Activated naive CD4-positive, alpha-beta T cell (primary cell): ENCODE measurements at places on chromosomes 1 and 21.

GRCh38 chr1:33517596-33518250, 45.3 kb downstream of the ZSCAN20 start:
- no peak for DNase-seq

DNA sequence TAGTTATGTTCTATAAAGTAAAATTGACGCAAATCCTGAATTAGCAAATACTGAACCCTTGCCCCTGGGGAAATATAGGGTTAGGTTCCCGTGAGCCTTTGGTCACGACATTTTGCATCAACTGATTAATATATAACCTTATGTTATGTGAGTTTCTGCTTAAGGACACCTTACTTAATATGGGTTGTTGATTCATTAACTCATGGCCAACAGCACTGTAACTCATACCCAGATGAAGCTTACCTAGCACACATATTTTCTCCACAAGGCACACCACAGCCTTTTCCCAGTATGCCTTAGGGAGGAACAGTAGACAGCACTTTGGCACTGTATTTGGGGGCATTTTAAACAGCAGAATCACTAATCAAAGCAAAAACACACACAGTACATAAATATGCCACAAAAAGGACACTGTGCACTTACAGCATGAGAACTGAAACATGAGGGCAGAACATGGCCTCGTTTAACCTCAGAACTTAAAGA, 15.1 kb downstream of the INAVA start:
- no peak for DNase-seq

- peak; percentile 81 for DNase-seq
Measured at GRCh38 chr1:160830321-160831153, 32.1 kb downstream of the CD244 start.

- no peak for DNase-seq
Measured at GRCh38 chr1:117136749-117137148, 15.2 kb upstream of the TRIM45 start.

DNA sequence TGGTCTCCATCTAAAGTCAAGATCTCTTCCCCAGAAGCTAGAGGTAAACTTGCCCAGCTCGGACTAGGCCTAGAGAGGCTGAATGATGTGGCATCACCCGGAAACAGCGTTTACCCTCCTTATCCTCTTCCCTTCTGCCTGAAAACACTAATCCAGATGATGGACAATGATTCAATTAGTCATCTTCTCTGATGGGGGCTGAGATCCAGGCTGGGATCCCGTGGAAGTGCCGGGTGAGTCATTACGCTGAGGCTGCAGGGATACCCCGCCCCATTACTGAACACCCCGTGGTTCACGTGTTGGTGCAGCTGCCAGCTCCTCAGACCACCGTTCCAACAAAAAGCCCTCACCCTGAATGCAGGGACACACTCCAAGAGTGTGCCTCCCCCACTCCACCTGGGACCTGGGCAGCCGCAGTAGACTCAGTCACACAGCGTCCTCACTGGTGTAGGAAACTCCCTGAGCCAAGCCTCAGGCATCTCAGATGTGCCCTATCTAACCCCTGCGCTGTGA, 2.0 kb downstream of the S100A6 start:
- DNase-seq = no peak

DNA sequence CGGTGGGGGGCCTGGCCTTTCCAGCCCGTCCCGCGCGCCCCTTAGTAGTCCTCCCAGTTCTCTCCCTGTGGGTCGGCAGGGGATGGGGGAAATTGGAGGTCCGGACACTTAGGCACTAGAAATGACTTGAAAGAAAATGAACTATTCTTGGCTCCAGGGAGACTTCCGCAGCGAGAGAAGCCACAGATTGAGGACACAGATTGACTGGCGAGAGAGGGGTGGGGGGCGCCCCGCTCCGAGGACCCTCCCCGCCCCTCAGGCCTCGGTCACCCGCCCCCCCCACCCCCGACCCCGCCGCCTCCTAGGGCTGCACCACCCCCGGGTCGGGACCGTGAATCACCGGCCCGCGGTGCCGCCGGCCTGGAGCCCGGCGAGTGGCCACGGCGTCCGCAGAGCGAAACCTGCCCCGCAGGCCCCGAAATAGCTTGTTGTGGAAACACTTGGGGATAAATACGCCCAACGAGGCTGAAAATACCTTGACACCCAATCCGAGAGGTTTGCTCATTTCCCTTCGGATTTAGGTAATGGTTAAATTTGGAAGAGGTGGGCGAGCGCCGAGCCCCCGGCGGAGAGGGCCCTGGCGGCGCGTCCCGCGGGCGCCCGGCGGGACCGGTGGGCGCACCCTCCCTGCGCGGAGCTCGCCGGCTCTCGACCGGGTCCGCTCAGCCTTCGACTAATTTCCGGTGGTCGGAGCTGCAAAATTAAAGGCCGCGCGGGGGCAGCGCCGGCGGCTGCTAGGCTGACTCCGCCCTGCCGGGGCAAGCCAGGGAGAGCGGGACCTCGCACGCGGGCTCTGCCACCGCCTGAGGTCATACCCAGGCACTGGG, at the start of gene GFI1:
TSS of gene GFI1 (minus strand) at position 675 of the 827 bp plus-strand sequence. CDS start 3,438 bp downstream, outside the sequence.
- DNase-seq = peak; percentile 23

DNA sequence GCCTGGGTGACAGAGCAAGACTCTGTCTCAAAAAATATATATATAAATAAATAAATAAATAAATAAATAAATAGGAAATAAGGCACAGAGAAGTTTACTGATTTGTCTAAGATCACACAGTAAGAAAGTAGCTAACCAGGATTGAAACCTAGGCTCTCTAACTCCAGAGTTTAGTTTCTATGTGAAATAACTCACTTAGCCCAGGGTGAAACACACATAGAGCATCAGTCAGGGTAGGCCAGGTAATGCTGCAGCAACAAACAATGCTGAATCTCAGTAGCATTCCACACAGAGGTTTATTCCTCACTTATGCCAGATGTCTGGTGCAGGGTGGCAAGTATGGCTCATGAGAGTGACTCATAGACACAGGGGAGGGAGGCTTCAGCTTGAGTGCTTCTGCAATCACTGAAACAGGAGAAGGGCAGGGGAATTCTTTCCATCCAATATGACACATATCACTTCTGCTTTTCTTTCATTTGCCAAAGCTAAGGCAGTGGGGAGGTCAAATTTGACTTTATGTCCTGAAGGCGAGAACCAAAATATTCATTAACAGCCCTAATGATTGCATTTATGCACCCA, 37.1 kb upstream of the KANK4 start:
- DNase-seq = no peak

GRCh38 chr1:27284425-27285273, 37.3 kb upstream of the TMEM222 start:
- peak; percentile 70 for DNase-seq

GRCh38 chr1:234527346-234527745, 48.4 kb upstream of the TARBP1 start:
- DNase-seq = no peak

DNA sequence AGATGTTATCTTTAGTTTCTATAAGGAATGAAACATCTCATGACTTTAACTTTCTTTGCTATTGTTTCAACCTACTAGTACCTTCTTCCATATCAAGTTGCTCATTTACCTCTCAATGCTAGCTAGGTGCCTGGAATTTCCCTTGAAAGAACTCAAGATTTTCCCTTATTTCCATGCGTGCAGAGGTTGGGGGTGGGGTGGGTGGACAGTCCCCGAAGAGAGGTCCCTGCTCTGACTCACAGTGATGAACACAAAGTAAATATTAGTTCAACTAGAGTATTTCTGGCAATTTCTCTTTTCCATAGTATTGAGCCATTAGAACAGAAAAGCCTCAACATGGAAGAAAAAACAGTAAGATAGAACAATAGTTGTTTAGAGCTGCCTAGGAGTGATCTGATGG, 239.0 kb upstream of the ZP4 start:
- no peak for DNase-seq

DNA sequence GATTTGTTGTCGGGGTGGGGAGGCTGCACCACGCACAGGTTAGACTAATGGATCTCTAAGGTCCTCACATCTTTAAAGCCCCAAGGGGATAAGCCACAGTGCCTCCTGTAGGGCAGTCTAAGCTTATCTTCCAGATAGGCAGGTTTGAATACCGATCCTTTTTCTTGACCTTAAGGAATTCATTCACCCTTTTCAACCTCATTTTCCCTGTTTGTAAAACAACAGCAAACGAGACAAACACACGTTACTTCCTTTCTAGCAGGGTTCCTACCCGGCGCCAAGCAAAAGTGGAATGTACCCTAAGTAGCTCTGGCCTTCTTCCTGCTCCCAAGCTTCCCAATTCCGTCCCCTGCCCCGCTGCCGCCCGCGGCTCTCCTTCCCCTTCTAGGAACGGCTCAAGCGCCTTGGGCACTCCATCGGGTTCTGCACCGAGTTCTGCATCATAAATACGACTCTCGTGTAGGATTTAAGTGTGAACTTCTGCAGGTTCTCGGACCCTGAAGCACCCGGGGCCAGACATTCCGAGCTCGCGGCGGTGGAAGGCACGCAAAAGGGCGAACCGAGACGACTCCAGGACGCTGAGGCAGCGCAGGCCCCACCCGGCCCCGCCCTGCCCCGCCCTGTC, 548 bp upstream of the CDC20 start:
- DNase-seq = no peak

DNA sequence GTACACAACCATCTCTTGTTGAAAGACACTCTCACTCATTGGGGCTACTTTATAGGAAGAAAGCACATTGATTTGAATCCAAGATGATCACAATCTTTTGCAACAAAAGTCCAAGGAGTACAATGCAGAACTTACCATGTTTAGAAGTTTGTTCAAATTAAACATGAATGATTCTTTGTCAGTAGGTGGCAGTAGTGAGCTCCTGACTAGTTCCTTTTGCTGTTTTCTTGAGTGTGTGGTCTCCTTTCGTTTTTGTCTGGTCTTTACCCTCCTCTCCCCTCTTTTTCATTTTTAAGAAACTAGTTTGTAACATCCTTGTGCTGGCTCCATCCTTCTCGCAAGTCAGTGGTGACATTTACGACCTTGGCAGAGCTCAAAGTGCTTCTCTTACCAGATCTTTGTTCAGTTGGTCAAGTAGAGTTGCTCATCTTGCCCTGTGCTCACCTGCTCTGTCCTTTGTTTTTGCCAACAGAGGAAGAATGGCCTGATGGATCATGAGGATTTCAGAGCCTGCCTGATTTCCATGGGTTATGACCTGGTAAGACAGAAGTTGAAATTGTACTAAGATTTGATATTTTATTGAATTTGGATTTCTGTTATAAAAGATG, 35.7 kb upstream of the MTR start:
- DNase-seq = no peak

DNA sequence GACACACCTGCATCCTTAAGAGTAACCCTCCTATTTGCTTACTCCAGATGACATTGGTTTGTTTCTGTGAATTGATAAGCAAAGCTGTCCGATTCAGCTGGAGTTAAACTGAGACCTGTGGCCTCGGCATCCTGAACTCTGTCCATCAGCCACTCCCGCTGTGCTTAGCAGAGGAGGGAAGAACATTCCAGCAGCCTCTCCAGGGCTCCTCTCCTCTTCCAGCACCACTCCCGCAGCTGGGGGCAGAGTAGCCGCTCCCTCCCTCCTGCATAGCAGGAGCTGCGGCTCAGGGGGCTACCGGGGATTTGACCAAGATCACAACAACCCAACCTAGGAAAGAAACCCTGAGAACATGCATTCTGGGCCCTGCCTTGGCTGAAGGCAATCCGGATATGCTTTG, 8.8 kb downstream of the LRRC38 start:
- DNase-seq = no peak

GRCh38 chr1:89809556-89809955, 11.3 kb upstream of the LRRC8D start:
- no peak for DNase-seq

DNA sequence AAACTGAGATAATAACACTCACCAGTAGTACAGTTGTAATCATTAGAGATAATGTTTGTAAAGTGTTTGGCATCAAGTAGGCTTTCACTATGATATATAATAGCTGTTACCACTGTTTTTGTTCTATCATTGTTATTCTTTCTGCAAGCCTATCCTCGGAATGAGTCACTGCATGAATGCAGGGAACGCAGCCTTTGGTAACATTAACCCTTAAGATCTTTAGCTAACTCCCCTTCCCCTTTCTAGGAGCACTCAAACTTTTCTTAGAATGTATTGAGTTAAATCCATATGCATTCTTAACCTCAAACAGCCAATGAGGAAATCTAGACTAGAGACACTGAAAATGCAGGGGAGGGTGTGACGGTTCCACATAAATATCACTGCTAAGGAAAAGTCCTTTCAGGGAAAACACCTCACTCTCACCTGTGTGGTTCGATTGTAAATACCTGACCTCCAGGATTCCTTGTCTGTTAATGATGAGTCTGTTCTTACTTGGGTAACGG, 467.3 kb downstream of the SETD4 start:
- DNase-seq = no peak

GRCh38 chr1:196063952-196064351, 544.3 kb downstream of the KCNT2 start:
- DNase-seq = no peak

DNA sequence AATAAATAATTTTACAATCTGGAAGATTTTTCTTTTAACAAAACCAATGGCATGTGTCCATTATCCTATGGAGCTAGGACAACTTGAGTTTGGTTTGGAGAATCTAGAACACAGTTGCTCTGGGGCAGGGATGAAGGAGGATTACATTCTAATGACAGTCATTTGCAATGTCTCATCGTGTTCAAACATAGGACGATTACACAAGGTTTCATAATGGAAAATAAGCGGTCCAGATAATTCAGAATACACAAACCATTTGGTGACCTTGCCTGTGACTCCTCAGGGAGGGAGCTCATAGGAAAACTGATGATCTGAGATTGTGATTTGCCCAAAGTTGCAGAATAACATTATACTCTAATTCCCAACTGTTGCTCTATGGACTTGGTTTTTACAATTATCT, 27.6 kb upstream of the RGL1 start:
- DNase-seq = no peak

DNA sequence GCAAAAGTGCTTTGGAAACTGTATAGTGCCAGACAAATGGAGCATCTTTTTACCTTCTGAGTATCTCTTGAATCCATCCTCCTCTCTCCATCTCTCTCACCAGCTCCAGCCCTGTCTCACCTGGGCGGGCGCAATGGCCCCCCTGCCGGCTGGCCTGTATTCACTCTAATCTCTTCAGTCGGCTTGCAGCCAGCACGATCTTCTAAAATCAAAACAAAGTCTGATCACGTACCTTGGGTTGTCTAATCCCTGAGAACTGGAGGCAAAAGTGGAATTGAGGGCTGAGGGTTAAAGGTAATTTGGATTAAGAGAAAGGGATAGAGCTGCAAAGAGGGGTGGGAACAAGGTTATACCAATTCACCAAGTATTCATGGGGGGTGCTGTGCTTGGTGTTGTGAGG, 46.0 kb upstream of the LRRN2 start:
- no peak for DNase-seq

- no peak for DNase-seq
Measured at GRCh38 chr1:45848097-45848496, 44.7 kb downstream of the MAST2 start.

GRCh38 chr1:23354245-23354644, 10.2 kb upstream of the HNRNPR start:
- DNase-seq = no peak

DNA sequence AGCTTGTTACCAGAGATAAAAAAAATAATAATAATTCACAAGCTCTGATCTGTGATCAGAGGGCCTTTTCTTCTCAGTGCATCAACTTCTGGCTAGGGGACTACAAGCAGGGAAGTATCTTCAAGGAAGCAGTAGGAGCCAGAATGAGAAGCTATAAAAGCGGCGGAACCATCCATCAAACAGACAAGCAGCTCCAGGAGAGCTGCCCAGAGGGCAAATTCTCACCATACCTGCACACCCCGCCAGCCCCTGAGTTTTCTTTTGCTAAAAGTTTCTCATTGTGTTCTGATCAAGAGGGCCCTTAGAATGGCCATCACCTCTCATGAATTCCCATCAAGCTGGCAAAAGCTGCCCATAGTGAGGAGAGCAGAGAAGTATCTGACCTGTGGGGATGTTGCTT, 99.4 kb downstream of the SMYD2 start:
- DNase-seq = no peak

GRCh38 chr1:36880155-36881067, 153.9 kb downstream of the GRIK3 start:
- no peak for DNase-seq
